Heart right ventricle (tissue), 16 donors: ENCODE measurements at places on chromosomes 16 and 17. TPM values are rescaled to one million over a fixed set of nuclear protein-coding genes. Genes with fewer than 3 reads are reported as not detected.

DNA sequence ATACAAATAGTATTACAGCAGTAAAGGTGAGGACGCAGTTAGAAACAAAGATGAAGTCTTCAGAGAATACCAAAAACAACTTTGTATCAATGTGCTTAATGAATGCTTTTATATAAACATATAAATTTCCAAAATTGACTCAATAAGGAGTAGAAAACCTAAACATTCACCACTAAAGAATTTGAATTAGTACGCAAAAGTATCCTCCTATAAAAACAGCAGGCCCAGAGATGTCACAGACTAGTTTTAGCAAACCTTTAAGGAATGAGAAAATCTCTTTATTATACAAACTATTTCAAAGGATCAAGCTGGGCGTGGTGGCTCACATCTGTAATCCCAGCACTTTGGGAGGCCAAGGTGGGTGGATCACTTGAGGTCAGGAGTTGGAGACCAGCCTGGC lies 86.2 kb downstream of the OR1D5 start:
- DNase-seq: no peak

Gene CTU2
- 15.3 TPM for total RNA-seq

Gene CDRT15
- total RNA-seq: not detected

- DNase-seq: no peak
Observed at GRCh38 chr17:83096401-83097224, 17.2 kb downstream of the METRNL start.

Gene RNF112
- total RNA-seq: 1.1 TPM
